ENCODE measurements at places on chromosomes 3 and 15.
A peak's percentile ranks its signal among the peaks of the same experiment; 100 is the strongest.

DNA sequence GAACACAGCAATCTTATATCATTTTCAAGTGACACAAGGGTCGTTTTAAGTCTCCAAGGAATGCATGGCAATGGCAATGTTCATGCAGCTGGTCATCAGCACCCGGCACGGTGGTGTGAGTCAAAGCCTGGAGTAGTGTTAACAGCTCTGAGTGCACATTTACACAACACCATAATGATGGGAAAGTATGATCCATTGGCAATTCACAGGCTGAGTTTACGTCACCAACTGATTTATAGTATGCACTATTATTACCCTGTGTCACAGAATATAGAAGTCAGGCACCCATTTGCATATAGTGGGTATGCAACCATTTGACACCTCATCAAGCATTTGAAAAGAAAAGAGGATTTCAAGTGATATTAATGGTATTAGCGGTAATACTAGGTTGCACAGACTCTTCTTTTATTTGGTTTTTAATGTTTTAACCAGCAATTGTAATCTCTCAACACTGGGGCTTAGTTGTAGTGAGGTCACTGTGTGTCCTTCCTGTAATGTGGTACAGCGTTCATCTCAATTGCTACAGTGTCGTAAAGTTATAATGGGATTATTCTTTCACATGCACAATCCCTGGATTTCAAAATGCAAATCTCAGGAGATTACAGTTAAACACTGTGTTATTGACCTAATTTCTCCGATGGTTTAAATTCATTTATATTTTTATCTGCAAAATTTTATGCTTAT, 113.8 kb downstream of the C3orf38 start:
- DNase-seq, result no peak

GRCh38 chr15:67818464-67818863, 6.8 kb upstream of the SKOR1 start:
- DNase-seq, result peak; percentile 17

DNA sequence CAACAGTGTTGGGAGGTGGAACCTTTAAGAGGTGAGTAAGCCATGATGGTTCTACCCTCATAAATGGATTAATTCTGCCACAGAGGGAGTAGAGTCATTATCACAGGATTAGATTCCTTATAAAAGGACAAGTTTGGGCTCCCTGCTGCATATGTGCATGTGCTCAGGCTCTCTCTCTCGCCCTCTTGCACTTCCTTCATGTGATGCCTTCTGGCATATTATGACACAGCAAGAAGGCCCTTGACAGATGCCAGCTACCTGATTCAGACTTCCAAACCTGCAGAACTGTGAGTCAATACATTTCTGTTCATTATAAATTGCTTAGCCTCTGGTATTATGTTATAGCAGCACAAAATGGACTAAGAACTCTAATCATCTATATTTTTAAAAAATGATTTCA, 205.3 kb downstream of the CTNNB1 start:
- no peak for DNase-seq

GRCh38 chr3:13424141-13424844, 4.2 kb upstream of the NUP210 start:
- no peak for DNase-seq

GRCh38 chr15:25057574-25057973, 102.8 kb downstream of the SNRPN start:
- DNase-seq, result no peak

GRCh38 chr15:89820666-89821611, 6.3 kb upstream of the ANPEP start:
- DNase-seq, result no peak

GRCh38 chr3:73848173-73848906, 223.6 kb upstream of the PDZRN3 start:
- no peak for DNase-seq

DNA sequence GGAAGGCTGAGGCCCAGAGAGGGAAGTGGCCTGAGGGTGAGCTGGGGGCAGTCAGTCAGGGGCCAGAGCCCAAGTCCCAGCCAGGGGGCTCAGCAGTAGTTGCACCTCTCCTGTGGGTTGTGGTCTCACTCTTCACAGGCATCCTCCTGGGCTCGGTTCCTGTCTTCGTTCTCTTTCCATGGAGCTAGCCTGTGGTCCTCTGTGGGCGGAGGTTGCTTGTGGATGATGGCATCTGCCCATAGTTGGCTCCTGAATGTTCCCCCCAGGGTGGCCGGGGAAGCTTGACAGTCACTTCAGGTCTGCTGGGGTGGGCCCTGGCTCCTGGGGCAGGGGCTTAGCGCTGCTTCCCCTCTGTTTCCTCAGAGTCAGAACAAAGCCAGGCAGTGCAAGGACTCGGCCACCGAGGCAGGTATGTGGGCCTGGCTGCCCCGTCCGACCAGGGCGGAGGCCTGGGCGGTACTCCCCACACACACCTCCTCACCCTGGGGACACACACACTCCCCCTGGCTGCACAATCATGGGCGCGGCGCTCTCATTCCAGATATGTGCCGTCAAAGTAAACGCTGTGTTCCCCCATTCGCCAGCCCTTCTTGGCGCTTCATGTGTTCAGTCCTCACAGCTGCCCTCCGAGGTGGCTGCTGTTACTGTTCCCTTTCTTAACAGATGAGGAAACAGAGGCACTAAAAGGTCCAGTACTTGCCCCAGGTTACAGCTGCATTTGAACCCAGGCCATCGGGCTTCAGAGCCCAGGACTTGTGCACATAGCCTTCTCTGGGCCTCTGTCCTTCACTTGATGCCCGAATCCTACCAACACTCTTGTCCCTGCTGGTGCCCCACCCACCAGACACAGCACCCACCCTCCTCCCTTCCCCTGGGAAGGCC, 34.5 kb downstream of the PSTPIP1 start:
- DNase-seq, result peak; percentile 25

- no peak for DNase-seq
These were observed 117.3 kb downstream of the DMXL2 start for GRCh38 chr15:51505251-51505650.

GRCh38 chr3:71579326-71579934, 4.1 kb downstream of the FOXP1 start:
- no peak for DNase-seq

DNA sequence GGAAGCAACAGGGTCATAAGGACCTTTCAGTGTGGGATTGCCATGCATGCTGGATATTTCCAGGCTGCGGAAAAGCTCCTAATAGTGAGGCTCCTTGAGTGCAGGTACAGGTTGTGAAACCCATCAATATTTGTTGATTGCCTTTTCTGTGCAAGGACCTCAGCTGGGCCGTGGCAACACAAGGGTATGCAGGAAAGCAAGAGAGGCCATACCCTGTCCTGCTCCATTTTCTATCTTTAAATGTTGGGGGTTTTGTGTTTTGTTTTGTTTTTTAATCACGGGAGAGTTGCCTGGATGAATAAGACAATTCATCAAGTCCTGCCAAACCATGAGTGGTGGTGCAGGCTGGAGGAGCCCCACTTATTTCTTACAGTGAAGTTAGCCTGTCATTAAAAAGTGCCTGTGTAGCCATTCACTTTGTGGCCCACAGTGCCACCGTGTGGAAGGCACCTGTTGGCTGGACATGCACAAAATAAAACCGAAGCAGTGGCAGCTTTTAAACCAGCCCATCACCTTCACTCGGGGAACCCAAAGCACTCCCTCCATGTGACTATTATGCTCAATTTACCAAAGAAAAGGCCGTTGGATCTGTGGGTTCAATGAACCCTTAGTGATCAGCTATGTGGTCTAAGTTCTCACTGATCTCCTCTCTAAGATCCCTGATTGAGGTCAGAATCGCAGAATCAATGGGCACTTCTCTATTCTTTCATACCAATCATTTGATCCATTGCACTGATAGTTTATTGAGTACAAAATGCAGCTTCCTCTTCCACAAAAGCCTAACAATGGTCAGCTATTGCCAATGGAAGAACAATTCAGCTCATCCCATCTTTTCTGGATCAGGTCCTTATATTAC, 42.2 kb downstream of the CLDN18 start:
- DNase-seq, result no peak

- DNase-seq, result no peak
These were observed 13.1 kb upstream of the USP3 start for GRCh38 chr15:63491116-63491827.

DNA sequence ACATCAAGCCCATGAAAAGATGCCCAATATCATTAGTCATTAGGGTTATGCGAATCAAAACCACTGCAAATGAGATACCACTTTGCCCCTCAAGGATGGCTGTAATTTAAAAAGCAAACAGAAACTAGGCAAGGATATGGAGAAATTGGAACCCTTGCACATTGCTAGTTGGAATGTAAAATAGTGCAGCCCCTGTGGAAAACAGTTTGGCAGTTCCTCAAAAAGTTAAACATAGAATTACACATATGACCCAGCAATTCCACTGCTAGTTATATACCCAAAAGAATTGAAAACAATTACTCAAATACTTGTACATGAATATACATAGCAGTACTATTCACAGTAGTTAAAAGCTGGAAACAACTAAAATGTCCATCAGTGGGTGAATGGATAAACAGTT, 186.8 kb upstream of the CGNL1 start:
- no peak for DNase-seq

- no peak for DNase-seq
These were observed 39.0 kb downstream of the LRTM1 start for GRCh38 chr3:54888873-54889272.

DNA sequence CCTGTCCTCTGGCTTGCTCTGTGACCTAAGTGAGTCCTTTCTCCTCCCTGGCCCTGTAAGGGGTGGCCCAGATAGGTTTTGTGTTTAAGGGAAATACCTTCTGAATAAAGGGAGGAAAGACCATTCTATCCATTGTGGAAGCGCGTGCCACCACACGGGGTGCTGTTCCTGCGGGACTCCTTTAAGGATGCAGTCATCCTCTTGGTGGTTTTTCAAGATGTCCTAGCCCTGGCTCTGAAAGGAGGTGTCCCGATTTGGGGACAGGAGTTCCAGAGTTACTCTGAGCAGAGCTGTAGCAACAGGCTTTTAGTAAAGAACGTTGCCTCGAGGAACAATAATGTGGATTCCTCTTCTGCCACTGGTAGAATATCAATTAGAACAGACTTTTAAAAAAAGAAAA, 9.6 kb downstream of the SLC6A6 start:
- no peak for DNase-seq

- DNase-seq, result no peak
These were observed 150.5 kb downstream of the CFAP20DC start for GRCh38 chr3:58899159-58899952.

GRCh38 chr3:65720989-65721737, 317.6 kb downstream of the MAGI1 start:
- DNase-seq, result no peak

DNA sequence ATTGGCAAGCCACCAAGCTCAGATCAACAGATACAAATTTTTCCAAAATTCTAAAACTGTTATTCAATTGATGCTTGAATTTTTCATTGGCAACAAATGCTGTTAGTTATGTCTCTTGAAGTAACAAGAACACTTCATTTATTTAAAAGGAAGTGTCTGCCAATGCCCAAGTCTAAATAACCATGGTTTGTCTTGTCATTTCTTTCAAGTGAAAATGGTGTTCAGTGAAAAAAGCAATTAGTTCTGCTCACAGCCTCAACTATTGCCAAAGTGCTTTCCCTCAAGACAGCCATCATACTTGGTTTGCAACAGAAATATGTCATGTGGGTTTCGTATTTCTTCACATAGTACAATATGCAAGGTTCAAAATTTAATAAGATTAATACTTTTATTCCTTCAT, 312.6 kb upstream of the LMCD1 start:
- DNase-seq, result no peak

GRCh38 chr3:159082519-159082918, 280.7 kb downstream of the MFSD1 start:
- no peak for DNase-seq

GRCh38 chr15:99486371-99487336, 79.1 kb upstream of the MEF2A start:
- no peak for DNase-seq

GRCh38 chr3:32432711-32433530, 41.3 kb downstream of the CMTM7 start:
- no peak for DNase-seq

DNA sequence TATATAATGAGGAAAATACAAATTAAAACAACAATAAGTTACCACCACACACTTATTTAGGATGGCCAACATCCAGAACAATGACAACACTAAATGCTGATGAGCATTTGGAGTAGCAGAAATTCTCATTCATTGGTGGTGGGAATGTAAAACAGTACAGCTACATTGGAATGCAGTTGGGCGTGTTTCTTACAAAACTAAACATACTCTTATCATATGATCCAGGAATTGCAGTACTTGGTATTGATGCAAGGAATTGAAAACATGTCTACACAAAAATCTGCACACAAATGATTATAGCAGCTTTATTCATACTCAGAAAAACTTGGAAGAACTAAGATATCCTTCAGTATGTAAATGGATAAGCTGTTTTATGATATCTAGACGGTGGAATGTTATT, 594.2 kb downstream of the ZBBX start:
- no peak for DNase-seq

- no peak for DNase-seq
These were observed 8.9 kb downstream of the GPR149 start for GRCh38 chr3:154421083-154421482.

- DNase-seq, result no peak
These were observed 75.5 kb downstream of the DAPK2 start for GRCh38 chr15:63970621-63971426.

GRCh38 chr3:157533298-157534070, 30.3 kb upstream of the VEPH1 start:
- DNase-seq, result no peak

- DNase-seq, result no peak
These were observed 66.7 kb upstream of the GOLGA8B start for GRCh38 chr15:34650177-34650576.

- DNase-seq, result no peak
These were observed 6.0 kb downstream of the LINS1 start for GRCh38 chr15:100595964-100596363.

GRCh38 chr3:60427109-60427508, 824.1 kb downstream of the FHIT start:
- no peak for DNase-seq

DNA sequence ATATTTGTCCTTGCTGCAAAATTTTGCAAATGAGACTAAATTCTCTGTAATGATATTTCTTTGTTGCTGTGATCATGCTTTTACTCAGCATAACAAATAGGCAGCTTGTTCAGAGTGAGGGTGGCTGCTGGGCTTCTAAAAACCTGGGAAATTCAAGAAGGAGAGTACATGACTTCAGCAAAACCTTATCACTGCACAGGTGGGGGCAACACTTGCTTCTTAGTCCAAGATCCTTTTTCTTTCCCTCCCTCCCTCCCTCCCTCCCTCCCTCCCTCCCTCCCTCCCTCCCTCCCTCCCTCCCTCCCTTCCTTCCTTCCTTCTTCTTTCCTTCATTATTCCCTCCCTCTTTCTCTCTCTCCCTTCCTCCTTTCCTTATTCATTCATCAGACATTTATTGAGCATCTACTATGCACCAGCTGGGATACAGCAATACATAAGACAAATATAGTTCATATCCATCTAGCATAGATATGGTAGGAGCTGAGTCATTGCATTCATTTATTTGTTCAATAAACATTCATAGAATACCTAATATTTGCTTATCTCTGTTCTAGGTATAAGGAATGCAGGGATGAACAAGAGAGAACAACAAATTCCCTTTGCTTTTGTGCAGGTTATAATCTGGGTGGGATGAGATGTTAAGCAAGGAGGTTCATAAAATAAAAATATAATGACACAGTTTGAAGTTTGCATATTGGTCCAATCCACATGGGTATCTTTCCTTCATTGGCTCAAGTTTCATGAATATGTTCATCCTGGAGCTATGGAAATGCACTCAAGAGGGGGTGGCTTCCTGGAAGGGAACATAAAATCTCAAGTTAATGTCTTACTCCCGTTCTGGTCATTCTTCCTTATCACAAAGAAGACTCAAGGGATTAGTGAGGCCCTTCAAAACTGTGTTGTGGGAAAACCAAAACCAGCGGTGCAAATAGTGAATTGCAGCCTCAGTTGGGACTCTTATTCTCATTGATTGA, 210.7 kb downstream of the PDCD6IP start:
- DNase-seq, result no peak

- DNase-seq, result no peak
These were observed 44.5 kb downstream of the ANAPC13 start for GRCh38 chr3:134441321-134441720.
